ENCODE measurements at places on chromosomes 5 and 9.

DNA sequence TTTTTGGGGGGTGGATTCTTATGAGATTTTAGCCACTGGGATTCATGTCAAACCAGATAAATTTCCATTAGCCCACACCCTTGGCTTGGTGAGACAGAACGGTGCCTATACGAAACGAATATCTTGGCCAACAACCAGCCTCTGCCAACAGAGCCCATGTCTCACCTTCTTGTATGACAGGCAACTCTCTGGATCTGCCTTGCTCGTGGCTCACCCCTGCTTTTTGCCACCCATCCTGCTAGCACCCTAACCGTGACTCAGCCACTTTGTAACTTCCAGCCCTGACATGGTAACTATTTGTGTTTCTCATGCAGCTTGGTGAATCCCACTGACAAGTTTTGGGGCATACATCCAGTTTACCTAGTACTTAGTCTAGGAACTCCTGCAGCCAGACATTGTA is 457.0 kb downstream of the SPATA31D1 start:
- DNase-seq: no peak

DNA sequence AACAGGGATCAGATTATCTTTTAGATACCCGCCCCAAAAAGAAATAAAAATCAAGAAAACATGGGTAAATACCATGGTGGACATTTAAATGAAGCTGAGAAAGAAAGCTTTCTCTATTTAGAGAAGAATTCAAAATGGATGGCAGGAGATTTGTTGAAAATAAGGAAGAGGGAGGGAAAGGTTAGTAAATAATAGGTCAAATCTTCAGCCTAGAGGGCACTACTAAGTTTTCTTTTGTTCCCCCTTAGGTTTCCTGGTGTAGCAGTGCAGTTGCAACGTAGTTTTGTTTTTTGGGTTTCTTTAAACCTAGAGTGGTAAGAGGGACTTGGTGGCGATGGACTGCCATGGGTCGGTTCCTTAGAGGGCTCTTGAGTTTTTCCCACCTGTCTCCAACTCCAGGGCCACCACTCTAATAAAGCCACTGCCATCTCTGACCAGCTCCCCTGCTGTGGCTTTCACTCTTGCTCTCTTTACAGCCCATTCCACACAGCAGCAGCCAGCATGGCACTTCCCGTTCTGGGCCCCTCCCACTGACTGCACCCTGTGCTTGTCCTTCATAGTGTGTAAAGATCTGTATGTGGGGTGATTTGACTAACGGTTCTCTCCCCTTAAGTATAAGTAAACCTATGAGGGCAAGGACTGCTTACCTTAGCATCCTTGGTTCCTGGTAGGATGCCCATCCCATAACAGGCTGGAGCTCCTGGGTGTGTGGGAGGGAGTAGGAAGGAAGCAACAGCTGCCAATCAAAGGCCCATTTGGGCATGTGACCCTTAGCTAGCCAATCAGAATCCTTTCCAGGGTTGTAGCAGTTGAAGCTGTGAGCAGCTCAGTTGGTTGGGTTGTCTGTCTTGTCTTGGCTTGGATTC is 118.3 kb downstream of the SLC1A3 start:
- DNase-seq: no peak

GRCh38 chr5:147971472-147971871 is 65.1 kb upstream of the C5orf46 start:
- no peak for DNase-seq

DNA sequence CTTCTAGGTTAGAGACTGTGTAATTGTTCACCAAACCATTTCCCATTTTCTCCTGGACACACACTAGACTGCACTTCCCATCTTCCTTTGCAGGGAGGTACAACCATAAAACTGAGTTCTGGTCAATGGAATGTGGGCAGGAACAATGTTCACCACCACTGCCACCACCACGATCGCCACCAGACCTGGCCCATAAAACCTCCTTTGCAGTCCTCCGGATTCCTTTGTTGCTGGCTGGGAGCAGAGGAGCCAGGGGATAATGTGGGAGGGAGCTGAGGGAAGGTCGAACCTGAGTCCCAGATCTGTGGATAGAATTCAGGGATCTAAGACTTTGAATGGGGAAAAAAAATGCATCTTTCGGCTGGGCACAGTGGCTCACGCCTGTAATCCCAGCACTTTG is 29.4 kb upstream of the EGFLAM start:
- DNase-seq: no peak

DNA sequence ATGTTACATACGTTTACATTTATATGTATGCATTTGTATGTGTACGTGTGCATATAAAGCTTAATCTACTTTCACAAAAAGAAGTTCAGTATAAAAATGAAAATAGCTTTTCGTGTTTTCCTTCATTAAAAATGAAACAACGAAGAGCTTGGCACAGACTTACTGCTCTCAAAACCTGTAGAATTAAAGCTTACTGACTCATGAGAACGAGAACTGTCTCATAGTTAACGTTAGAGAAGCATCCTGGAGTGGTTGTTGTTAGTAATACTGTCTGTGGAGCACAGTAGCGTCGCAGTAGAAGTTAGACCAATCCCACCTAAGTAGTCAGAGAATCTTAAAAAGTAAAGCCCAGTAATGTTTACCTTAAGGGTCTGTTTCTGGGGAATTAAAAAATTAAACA is 1.3 kb downstream of the MAT2B start:
- DNase-seq: no peak

DNA sequence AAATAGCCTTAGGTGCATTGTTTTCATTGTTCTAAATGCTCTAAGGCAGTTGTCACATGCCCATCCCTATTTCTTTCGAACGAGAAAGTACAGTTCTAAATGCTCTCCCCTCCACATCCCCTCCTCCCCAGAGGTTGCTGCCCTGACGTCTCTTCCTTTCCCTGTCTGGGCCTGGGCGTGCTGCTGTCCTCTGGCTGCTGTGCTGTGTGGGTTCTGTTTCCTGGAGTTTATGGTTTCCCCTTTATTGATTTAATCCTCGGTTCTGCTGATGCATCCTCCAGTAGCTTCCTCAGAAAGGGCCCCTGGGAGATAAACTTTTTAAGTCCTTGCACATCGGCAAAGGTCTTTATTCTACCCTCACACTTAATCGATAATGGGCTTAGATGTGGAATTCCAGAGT is 48.8 kb downstream of the MVB12B start:
- DNase-seq: no peak

DNA sequence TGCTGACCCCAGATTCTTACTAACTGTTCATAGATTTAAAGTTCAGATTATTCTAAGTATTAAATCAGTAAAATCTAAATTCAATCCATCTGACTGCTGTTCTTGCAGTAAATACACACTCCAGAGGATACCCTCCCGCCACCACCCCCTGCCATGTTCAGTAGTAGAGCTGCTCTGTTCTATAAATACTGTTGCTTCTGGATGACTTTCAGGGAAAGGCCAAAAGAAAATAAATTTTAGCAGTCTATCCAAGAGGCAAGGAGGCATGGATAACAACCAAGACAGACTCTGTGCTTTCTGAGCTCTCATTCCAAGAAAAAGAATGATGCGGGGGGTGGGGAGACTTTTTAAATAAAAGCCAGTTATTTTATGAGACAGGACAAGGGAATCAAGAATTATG is 115.1 kb downstream of the ADAMTS6 start:
- no peak for DNase-seq

GRCh38 chr9:98570055-98570454 is 138.7 kb downstream of the GABBR2 start:
- DNase-seq: no peak

DNA sequence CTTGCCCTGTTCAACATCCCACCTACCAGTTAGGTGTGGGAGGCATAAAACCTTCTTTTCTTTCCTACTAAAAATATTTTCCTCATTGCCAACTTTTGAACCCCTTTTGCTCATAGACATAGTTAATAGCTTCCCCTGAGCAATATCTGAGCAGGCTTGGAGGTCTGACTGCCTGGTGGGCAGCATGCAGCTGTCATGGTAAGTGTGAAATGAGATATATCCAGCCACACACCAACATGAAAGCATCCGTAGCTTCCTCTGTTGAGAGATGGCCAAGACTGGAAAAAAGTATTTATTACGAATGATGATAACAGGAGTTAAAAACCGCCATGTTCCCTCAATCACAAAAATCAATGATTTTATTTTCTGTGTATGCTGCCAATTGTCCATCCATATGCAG is 190.1 kb downstream of the TMEM38B start:
- DNase-seq: no peak

GRCh38 chr9:136567651-136568287 is 21.9 kb upstream of the NOTCH1 start:
- peak; percentile 96 for DNase-seq

DNA sequence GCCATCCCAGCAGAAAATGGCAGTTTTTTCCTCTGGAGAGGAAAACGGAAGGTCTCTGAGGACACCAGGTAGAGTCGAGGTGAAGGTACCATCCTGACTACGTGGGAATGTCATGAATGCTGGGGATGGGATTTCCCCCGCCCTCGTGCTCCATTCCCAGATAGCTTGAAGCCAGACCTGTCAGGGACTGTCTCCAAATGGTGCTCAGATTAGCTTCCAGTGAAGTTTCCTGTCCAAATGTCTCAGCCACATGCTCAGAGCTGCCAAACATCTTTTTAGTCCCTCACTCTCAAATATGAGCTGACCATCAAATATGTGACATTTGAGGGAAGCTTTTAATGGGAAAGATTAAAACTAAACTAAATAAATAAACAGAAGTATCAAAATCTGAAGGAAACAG is 7.6 kb upstream of the ANKRD34B start:
- DNase-seq: no peak

DNA sequence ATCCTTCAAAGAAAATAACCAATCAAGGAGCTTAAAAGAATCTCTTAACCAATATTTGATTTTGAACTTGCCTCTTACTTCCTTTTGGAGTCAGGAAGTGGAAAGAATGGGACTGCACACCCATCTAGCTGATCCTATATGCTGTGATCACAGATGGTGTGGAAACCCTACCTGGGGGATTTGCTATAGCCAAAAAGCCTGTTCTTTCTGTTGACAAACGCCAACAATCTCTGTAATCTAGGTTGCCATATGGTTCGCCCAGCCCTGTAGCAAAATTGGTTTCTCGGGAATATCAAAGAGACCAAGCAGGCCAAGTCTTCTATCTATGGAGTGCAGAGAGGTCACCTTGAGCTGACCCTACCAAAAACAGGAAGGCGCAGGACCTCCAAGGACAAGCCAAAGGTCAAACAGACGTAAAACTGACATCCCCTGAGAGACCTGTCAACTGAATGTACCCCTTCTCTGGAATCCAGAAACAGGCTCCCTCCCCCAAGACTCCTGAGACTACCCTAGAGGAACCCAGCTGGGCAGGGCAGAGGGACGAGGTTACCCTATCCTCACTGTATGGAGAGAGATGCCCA is 19.4 kb downstream of the NRG2 start:
- DNase-seq: no peak

- DNase-seq: no peak
Measured at GRCh38 chr9:18405240-18405639, 68.7 kb upstream of the ADAMTSL1 start.

GRCh38 chr9:129654554-129655040 is 10.8 kb upstream of the PRRX2 start:
- no peak for DNase-seq

DNA sequence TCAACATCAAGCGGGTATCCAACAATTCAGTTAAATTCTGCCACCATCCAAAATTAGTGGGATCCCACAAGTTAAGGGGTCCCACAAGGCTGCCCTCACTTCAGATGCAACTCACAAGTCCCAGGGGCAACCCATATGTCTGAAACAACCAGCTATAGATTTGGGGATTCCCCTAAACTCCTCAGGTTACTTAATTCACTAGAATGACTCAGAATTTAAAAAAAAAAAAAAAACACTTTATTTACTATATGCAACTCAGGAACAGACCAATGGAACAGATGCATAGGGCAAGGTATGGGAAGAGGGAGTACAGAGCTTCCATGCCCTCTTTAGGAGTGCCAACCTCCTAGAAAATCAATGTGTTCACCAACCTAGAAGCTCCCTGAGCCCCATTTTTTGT is 15.1 kb downstream of the AUH start:
- no peak for DNase-seq

DNA sequence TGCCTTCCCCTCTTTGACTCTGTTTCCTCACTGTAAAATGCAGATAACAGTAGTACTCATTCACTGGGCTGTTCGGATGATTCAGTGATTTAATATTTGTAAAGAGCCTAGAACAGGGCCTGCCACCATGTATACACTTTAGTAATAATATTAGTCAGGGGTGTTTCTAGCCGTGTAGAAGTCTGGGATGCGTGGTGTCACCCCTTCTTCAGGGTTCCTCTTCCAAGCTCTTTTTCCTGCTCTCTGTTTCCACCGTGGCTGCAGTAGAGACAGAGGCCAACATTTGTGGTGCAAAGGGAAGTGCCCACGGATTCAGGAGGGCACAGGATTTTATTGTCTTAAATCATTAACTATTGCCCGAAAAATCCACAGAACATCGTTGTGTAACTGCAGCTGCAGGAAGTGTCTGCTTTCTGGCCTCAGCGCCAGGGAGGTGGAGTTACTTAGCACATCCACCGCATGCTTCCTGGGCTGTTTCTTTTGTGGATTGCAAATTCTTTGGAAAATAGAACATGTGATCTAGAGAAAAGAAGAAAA is 61.7 kb downstream of the TRIO start:
- DNase-seq: peak; percentile 91

DNA sequence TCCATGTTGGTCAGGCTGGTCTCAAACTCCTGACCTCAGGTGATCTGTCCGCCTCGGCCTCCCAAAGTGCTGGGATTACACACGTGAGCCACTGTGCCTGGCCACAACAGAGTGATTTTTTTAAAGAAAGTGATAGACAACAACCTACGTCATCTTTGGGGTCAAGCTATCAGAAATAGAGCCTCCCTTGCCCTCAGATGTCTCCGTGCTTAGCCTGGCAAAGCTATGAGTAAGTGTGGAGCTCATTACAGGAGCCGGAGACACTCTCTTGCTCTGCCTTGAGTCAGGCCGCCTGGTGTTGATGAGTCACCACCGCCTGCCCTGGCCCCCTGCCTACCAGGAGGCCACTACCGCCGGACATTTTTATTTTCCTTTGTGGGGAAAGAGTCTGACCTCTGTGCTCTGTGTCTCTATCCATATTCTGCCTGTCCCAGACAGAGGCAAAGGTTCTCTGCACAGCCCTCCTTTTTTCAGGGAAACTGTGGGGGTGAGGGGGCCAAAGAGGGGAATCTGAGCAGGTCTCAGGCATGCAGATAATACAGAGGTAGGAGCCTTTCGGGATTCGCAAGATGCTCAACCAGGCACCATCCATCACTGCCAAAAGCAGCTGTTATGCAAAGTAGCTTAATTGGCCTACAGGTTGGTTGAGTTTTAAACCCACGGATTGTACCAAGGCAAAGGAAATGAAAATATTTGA is 123.7 kb upstream of the CPEB4 start:
- DNase-seq: peak; percentile 91

DNA sequence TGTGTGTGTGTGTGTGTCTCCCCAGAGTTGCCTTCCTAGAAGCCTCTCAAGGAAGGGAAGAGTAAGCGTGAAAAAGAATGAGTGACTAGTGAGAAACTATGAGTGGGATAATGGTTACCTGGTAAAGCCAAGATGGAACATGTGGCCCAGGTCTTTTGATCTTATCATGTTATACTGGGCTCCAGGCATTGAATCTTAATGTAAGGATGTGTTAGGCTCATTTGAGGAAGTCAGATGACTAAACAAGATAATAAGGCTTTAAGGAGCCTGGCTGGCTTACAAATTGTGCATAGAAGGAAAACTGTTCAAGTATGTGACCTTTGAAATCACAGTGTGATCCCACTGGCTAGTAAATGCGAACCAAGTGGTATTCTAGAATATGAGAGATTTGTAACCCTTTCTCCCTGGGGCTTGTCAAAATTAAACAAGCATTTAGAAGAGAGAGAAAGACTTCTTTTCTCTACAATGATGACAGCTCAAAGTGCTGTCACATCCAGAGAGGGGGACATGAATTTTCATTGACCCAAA is 29.9 kb upstream of the HMHB1 start:
- no peak for DNase-seq

Measured in sigmoid colon (tissue), 7 donors.